ENCODE measurements at places on chromosomes 4 and X. TPM values are rescaled to one million over a fixed set of nuclear protein-coding genes. Genes with fewer than 3 reads are reported as not detected.

- peaks cover 7% of the 10 kb centered on the region for H3K4me1 ChIP-seq
- peak; percentile 54 for DNase-seq
- H3K36me3 ChIP-seq: no peaks in the 10 kb centered on the region
- H3K27ac ChIP-seq: no peak overlapping the region
- no peaks in the 10 kb centered on the region for H3K27me3 ChIP-seq
- no peak overlapping the region for H3K4me3 ChIP-seq
Measured at GRCh38 chrX:1582686-1583437, 8.5 kb upstream of the AKAP17A start.

- H3K27me3 ChIP-seq: no peaks in the 10 kb centered on the region
- DNase-seq: no peak
- no peak overlapping the region for H3K4me3 ChIP-seq
- H3K4me1 ChIP-seq: no peaks in the 10 kb centered on the region
- no peaks in the 10 kb centered on the region for H3K36me3 ChIP-seq
Measured at GRCh38 chrX:17705211-17705610, 32.1 kb upstream of the SCML1 start.

DNA sequence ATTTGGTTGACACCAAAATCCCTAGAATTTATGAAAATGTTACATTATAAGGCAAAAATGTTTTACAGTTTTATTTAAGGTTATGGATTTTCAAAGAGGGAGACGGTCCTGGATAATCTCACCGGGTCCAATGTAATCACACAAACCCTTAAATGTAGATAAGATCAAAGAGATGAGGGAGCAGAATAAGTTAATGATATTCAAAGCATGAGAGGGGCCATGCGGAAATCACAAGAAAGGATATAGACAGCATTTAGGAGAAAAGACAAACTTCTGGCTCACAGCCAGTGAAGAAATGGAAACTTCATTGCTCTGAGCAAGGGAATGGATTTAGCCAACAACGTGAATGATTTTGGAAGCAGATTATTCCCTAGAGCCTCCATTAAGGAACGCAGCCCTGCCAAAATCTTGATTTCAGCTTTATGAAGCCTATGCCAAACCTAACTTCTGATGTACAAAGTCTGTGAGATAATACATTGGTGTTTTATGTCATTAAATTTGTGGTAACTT lies 684.4 kb upstream of the GNPDA2 start:
- H3K4me3 ChIP-seq: no peak overlapping the region
- H3K36me3 ChIP-seq: no peaks in the 10 kb centered on the region
- no peaks in the 10 kb centered on the region for H3K4me1 ChIP-seq
- H3K27me3 ChIP-seq: no peaks in the 10 kb centered on the region

The TCEANC gene
- 0.75 TPM for polyA plus RNA-seq

The NSG1 gene
- not detected for polyA plus RNA-seq

The FREM3 gene
- polyA plus RNA-seq: not detected

- no peaks in the 10 kb centered on the region for H3K36me3 ChIP-seq
- no peaks in the 10 kb centered on the region for H3K4me1 ChIP-seq
- H3K4me3 ChIP-seq: no peak overlapping the region
- H3K27ac ChIP-seq: no peak overlapping the region
- no peak for DNase-seq
- H3K27me3 ChIP-seq: no peaks in the 10 kb centered on the region
Measured at GRCh38 chr4:34943741-34944386, 1300.5 kb downstream of the ARAP2 start.

The GAGE12F gene
- polyA plus RNA-seq: not detected

GRCh38 chr4:169098532-169098931 lies 88.5 kb upstream of the CBR4 start:
- H3K4me3 ChIP-seq: no peak overlapping the region
- H3K27ac ChIP-seq: peak overlapping the region; percentile 65
- peaks cover 6% of the 10 kb centered on the region for H3K36me3 ChIP-seq
- no peaks in the 10 kb centered on the region for H3K27me3 ChIP-seq
- DNase-seq: peak; percentile 77
- H3K4me1 ChIP-seq: peaks cover 22% of the 10 kb centered on the region

The LAP3 gene
- 108 TPM for polyA plus RNA-seq

GRCh38 chr4:1628892-1629698 lies 55.0 kb downstream of the FAM53A start:
- DNase-seq: peak; percentile 45
- no peak overlapping the region for H3K4me3 ChIP-seq
- no peaks in the 10 kb centered on the region for H3K4me1 ChIP-seq
- H3K27ac ChIP-seq: no peak overlapping the region
- H3K36me3 ChIP-seq: no peaks in the 10 kb centered on the region

DNA sequence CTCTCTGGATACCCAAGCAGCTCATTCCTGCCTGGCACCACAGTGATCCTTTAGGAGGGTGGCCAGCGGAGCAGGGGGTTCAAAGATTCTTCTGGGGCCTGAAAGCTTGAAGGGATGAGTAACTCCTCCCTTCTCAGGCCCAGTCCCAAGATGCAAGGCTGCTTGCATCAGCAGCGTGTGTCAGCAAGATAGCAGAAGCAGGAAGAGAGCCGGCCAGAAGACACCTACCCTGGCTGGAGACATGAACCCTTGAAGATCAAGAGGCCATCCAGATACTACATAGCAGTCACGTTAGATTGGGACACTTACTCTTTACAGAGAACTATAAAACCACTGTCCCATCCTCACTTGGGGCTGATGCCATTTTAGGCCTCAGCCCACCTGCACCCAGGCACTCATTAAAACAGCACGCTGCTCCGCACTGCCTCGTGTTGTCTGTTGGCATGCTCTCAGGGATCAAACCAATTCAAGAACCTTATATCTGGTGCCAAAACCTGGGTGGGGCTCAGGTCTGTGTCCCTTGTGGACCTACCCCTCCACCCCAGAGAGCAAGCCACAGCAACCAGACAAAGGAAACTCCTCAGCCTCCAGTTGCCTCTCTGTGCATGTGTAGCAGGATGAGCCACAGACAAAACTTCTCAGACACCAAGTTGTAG lies 6.5 kb downstream of the UGT2B17 start:
- no peaks in the 10 kb centered on the region for H3K4me1 ChIP-seq
- H3K4me3 ChIP-seq: no peak overlapping the region
- DNase-seq: no peak
- no peak overlapping the region for H3K27ac ChIP-seq
- no peaks in the 10 kb centered on the region for H3K36me3 ChIP-seq
- H3K27me3 ChIP-seq: no peaks in the 10 kb centered on the region

The MMRN1 gene
- polyA plus RNA-seq: not detected

DNA sequence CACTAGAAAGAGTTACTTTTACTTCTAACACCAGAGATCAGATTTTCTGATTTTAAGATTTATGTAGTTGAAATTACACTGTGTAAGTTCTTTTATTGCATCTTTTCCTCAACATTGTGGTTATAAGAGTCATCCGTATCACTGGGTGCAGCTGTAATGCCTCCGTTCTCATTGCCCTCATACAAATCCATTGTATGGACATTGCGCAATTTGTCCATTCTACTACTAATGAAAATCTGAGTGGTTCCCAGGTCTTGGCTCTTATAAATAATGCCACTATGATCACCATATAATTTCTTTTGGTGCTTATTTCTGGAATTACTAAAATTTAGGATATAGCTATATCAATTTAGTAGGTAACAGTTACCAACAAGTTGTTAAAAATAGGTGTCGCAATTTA lies 614.0 kb upstream of the GALNT7 start:
- no peaks in the 10 kb centered on the region for H3K4me1 ChIP-seq
- H3K4me3 ChIP-seq: no peak overlapping the region

The ADRA2C gene
- polyA plus RNA-seq: not detected

The ZMAT1 gene
- 0.56 TPM for polyA plus RNA-seq

The CXorf51A gene
- polyA plus RNA-seq: not detected

DNA sequence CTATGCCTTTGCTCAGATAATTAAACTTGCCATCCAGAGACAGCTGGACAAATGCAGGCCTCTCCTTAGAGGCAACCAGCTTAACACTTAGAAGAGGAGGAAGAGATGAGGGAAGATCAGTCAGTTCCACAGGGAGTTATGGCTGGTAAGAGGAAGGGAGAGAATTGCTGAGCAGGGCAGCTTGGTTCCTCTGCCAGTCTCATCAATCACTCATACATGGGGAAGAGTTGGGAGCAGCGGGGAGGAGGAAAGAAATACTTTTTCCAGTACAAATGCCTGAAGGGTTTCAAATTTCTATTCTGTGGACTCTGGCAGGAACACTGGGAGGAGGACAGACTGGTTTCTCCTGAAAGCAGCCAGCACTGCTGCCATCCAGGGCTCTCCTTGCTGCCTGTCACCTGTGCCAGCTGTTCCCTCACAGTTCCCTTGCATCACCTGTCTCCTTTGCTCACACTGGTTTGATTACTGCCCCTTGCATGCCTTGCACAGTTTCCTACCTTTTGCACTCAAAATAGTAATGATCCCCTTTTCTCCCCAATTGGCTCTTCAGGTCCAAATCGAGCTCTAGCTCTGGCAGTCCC lies 59.5 kb downstream of the PGRMC2 start:
- no peaks in the 10 kb centered on the region for H3K27me3 ChIP-seq
- H3K36me3 ChIP-seq: no peaks in the 10 kb centered on the region
- H3K27ac ChIP-seq: no peak overlapping the region
- no peak overlapping the region for H3K4me3 ChIP-seq
- no peaks in the 10 kb centered on the region for H3K4me1 ChIP-seq

The ABCG2 gene
- polyA plus RNA-seq: not detected

The COX7B2 gene
- polyA plus RNA-seq: not detected

DNA sequence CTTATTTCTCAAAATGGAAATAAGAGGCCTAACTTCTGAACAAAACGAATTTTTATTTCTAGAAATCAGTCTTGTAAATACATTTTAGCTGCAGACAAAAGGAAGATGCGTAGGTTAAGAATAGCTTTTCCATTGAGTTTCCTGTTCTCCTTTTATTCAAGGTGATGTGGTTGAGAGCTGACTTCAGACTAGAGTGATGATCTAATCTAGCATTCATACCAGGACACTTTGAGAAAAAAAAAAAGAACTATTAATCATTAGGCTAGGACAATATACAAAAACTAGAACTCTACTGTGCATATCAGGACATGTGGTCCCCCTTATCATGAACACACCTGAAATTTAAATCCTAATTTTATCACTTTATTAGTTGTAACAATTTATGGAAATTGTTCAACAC lies 884.5 kb upstream of the EPHA5 start:
- no peaks in the 10 kb centered on the region for H3K36me3 ChIP-seq
- H3K4me1 ChIP-seq: no peaks in the 10 kb centered on the region
- H3K27ac ChIP-seq: no peak overlapping the region
- H3K4me3 ChIP-seq: no peak overlapping the region

The UGT8 gene
- not detected for polyA plus RNA-seq

The TRIM61 gene
- not detected for polyA plus RNA-seq

The TLR10 gene
- polyA plus RNA-seq: 1.1 TPM

DNA sequence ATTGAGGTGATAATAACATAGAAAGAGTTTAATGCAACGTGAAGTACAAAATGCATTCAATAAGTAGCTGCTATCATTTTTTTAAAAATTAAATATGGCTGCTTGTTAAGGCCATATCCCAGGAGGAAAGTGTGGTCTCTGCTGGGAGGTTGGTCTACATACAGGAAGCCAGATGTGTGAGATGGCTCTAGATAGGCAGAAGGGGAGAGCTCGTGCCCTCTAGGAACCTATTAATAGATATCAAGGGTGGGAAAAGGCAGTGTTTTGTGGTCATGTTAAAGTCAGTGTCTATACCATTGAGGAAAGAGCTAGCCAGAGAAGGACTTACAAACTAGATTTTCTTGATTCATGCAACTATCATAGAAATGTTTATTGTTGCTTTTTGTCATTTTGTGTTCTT lies 140.5 kb downstream of the KLHL8 start:
- no peak overlapping the region for H3K4me3 ChIP-seq
- no peaks in the 10 kb centered on the region for H3K27me3 ChIP-seq
- no peaks in the 10 kb centered on the region for H3K4me1 ChIP-seq
- no peak overlapping the region for H3K27ac ChIP-seq

DNA sequence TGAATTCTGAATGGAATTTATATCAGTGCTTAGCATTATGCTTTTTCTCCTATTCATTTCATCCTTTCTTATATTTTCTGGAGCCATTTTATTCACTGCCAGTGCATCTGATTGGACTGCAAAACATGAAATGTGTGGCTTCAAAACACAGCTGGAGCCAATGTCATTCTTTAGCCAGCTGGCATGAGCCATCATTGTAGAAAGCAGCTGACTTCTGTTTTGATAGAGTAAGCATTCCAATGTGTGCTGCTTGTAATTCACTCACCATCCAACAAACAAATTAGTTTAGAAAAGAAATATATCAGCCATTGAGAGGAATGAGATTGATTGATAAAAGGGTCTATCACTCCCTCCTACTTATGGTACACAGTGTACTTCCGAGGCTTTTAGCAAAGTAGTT lies 2616.0 kb downstream of the ARAP2 start:
- H3K4me3 ChIP-seq: no peak overlapping the region
- H3K27me3 ChIP-seq: no peaks in the 10 kb centered on the region
- no peaks in the 10 kb centered on the region for H3K36me3 ChIP-seq
- no peak overlapping the region for H3K27ac ChIP-seq
- no peak for DNase-seq

The GYPE gene
- polyA plus RNA-seq: 0.49 TPM

- peak; percentile 87 for DNase-seq
- peaks cover 39% of the 10 kb centered on the region for H3K4me1 ChIP-seq
- H3K27ac ChIP-seq: peak overlapping the region; percentile 42
- peaks cover 17% of the 10 kb centered on the region for H3K27me3 ChIP-seq
Measured at GRCh38 chrX:118975831-118976598, 1.6 kb downstream of the LONRF3 start.

The GPAT3 gene
- 46.2 TPM for polyA plus RNA-seq

The ZNF732 gene
- not detected for polyA plus RNA-seq

The MAGEB2 gene
- polyA plus RNA-seq: not detected

DNA sequence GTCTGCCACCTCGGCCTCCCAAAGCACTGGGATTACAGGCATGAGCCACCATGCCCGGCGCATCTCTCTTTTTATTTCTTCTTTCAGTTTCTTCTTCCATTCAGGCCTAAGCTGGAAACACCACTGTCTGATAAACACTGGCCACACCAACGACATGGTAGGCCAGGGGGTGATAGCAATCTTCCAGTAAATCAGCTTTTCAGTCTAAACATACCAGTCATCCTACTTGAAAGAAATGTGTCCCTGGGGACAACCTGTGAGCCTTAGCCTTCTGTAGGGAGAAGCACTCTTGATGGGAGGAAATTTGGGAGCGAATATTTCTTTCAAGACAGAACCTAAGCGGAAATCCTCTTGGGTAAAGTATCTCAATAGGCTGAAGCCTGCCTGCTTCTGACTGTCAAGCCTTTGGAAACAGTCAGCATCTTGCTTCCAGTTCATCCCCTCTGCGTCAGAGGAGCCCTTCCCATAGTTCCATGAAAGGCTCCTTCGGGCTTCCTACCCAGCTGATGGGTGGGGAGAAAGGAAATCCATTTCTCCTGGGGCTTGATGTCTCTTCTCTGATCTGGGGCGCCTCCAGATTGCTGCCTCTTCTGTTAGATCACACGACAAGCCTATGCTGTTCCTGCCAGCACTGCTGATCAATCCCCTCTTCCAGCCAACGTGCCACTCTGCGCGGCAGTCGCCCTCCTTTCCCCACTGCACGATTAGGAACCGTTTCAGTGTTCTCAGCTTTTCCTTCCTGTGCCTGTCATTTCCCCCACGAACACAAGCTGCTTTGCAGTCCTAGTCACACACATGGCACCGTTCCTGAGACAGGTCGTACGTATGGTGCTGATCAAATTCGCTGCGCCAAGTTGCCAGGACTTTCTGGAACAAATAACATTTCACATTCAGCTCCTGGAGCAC lies 49.5 kb upstream of the CBR4 start:
- H3K4me3 ChIP-seq: no peak overlapping the region
- no peaks in the 10 kb centered on the region for H3K27me3 ChIP-seq
- DNase-seq: no peak
- H3K27ac ChIP-seq: no peak overlapping the region

All from CD14-positive monocyte (primary cell).